ENCODE measurements at places on chromosomes 7 and 10. TPM values are rescaled to one million over a fixed set of nuclear protein-coding genes. Genes with fewer than 3 reads are reported as not detected.
A peak's percentile ranks its signal among the peaks of the same experiment; 100 is the strongest.

The CLEC5A gene
- 0.41 TPM for total RNA-seq

The EBLN1 gene
- not detected for total RNA-seq

The HACD1 gene
- total RNA-seq = 157 TPM

The CYCS gene
- total RNA-seq = 699 TPM

The CYP2C19 gene
- total RNA-seq = not detected

The DHX32 gene
- total RNA-seq = 42.3 TPM

The ADCY1 gene
- 5.9 TPM for total RNA-seq

The CASP2 gene
- total RNA-seq = 11.8 TPM

The ANKRD61 gene
- total RNA-seq = not detected

DNA sequence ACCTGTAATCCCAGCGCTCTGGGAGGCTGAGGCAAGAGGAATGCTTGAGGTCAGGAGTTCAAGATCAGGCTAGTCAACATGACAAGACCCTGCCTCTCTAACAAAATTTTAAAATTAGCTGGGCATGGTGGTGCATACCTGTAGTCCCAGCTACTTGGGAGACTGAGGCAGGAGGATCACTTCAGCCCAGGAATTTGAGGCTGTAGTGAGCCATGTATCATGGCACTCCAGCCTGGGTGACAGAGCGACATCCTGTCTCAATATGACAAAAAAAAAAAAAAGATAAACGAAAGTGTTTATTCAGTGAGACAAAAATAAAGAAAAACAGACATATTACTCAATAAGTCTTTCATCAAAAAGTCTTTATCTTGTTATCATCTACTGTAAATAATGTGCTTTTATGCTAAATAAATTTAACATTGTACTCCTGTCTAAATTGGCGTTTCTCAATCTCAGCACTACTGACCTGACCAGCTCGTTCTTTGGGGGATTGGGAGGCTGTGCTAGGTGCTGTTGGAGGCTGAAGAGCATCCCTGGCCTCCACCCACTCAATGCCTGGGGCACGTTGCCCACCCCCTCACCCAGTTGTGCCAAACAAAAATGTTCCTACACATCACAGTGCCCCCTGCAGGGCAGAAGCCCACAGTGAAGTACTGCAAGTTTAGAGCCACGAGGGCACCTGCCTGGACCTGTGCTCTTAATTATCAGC is 57.7 kb downstream of the NCAPG2 start:
- no peak for DNase-seq

GRCh38 chr7:127794551-127794950 is 142.6 kb downstream of the SND1 start:
- no peak for DNase-seq

- no peak for DNase-seq
Observed at GRCh38 chr10:60742512-60742911, 35.8 kb upstream of the CDK1 start.

GRCh38 chr10:62582101-62582705 is 208.0 kb downstream of the ZNF365 start:
- no peak for DNase-seq

DNA sequence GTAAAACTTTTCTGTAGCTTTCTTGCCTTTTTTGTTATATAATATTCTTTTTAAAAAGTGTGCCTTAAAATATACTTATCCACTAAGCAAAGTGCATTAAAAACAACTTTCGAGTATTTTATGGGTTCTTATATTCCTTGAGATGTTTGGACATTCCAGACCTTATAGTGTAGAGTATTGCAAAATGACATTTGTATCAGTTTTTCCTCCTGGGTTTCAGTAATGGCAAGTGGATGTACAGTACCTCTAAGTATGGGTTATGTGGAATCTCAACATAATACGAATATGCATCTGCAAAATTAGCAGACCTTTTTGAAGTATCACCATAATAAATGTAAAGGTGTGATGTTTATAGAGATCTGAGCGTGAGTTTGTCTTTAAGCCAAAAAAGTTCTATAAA is 2.7 kb downstream of the CDK13 start:
- DNase-seq = no peak

DNA sequence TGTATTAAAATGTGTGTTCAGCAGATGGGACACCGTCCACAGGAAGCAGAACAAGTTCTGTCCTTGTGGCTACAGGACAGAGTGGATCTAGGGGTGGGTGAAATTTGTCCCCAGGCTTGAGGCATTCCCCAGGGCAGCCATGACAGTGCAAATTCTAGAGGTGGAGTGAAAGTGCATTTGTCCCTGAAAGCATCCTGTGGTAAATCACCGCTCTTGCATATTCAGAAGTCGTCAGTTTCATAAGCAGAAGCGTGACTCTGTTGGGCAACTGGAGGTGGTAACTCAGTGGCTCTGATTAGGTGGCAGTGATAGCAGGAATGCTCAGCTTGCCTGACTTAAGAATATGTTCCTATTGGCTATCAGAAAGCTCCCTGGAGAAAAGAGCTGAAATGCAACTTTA is 96.6 kb downstream of the SNX10 start:
- DNase-seq = no peak

- DNase-seq = no peak
Observed at GRCh38 chr10:4686644-4686996, 139.4 kb upstream of the AKR1E2 start.

DNA sequence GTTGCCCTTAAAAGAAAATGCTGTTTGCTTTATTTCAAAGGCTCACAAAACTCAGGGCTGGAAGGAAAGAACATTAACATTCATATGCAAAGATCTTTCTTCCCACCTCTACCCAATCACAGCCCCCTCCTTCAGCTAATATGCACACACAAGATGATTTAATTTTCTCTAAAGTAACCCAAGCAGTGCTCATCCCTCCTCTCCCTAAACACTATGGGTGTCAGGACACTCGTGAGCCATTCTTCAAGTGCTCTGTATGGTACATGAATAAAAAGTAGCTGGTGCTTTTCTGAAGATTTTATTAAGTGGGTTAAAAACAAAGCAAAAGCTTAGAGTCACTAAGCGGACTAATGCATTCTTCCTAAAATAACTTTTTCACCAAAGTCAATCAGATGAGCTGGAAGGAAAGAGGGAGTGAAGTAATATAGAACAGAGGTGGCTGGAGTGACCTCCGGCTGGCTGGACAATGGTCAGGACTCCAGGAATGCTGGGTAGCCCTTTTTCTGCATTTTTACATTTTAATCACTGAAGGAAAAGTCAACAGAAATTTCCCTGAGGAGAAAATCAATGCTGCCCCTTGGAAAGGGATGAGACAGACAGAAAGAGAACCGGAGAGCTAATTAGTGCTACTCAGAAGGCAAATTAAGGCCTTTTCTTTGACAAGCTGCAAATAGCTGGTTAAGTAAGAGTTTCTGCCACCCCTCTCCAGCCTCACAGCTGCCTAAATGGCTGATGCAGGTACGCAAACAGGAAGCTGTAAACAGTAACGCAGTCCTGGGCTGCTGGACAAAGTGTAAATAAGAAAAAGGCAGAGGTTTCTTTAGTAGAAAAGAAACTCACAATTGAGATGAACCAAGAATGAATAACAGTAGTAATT is 6.6 kb downstream of the DGKI start:
- no peak for DNase-seq

GRCh38 chr7:104929921-104930320 is 84.1 kb upstream of the KMT2E start:
- DNase-seq = no peak

GRCh38 chr10:34127676-34128075 is 687.4 kb downstream of the PARD3 start:
- no peak for DNase-seq

- no peak for DNase-seq
Observed at GRCh38 chr7:21504021-21504420, 38.8 kb upstream of the DNAH11 start.

DNA sequence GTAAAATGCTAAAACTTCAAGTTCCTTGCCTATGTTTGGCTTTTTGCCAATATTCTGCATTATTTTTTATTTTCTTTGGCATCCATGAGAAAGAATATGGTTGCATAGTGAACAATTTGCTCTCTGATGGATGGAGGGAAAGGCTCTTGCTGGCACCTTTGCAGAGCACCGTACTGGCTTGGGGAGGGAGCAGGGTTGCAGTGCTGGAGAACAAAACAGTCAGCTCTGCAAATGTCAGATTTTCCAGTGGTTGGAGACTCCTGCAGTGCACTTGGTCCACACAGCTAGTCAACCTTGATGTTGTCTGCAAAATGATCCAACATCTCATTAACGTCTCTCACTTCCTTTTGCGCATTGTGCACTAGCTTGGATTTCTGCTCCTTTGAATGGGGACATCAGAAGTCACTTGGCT is 100.8 kb downstream of the ANLN start:
- DNase-seq = no peak

DNA sequence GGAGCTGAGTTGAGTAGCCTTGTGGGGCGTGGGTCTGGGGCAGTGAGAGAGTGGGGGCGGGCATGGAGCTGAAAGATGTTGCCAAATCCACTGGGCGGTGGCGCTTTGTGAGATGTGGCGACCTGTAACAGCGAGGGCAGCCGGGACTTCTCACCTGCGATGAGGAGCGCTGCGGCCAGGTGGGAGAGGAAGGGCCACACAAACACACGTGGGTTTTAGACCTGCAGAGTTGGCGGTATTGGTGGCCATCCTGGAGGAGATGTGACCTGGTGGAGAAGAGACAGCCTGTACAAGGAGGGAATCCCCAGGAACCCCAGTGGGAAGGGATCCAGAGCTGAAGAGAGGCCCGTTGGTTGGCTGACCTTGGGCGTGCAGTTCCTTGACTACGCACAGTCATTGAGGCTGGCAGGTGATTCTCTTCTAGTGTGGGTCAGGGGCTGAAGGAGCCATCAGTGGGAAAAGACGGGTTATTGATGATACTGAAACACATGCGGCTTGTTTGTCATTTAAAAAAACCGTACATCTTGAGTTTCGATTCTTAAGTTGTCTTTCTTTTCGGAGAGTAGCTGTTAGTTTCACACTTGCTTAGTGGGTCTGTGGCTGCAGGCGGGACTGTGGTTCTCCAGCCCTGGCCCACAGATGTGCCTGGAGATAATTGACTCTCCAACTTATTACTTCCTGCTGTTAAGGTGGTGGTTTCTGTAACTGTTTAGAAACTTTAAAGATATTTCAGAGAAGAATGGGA is 2.4 kb downstream of the CHST12 start:
- peak; percentile 77 for DNase-seq

- no peak for DNase-seq
Observed at GRCh38 chr10:78563314-78563713, 505.5 kb upstream of the ZMIZ1 start.

DNA sequence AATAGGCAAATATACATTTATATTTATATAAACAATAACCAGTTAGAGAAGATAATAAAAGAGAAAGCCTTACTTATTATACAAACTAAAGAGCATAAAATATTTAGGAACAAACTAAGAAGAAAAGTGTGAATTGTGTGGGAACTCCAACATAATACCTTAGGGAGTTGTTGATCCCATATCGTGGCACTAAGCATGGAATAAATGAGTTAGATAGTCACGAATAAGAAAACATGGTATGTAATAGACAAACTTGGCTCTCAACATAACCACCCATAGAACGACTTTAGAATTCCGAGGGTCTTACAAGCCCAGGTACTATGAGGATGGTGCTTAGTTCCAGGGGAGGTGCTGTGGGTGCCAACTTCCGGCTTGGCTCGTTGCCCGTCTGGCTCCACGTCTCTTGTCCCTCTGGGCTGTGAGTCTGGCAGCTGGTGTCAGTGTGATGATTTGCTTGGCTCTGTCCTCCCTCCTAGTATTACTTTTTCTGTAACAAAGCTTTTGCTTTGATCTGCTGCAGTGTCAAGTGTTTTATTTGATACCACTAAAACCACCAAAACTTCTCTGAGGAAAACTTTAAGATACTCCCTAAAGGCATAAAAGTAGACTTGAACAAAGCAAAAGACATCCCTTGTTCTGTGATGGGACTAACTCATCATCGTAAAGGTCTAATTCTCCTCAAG is 9.5 kb upstream of the RBM20 start:
- peak; percentile 80 for DNase-seq

GRCh38 chr7:38105874-38106483 is 72.1 kb upstream of the STARD3NL start:
- DNase-seq = no peak

GRCh38 chr7:117051808-117052207 is 98.5 kb downstream of the ST7 start:
- DNase-seq = no peak

- DNase-seq = no peak
Observed at GRCh38 chr7:129859183-129859582, 93.6 kb downstream of the UBE2H start.

- no peak for DNase-seq
Observed at GRCh38 chr7:113774182-113774807, 144.5 kb downstream of the PPP1R3A start.

- no peak for DNase-seq
Observed at GRCh38 chr7:79284211-79284610, 169.3 kb downstream of the MAGI2 start.

DNA sequence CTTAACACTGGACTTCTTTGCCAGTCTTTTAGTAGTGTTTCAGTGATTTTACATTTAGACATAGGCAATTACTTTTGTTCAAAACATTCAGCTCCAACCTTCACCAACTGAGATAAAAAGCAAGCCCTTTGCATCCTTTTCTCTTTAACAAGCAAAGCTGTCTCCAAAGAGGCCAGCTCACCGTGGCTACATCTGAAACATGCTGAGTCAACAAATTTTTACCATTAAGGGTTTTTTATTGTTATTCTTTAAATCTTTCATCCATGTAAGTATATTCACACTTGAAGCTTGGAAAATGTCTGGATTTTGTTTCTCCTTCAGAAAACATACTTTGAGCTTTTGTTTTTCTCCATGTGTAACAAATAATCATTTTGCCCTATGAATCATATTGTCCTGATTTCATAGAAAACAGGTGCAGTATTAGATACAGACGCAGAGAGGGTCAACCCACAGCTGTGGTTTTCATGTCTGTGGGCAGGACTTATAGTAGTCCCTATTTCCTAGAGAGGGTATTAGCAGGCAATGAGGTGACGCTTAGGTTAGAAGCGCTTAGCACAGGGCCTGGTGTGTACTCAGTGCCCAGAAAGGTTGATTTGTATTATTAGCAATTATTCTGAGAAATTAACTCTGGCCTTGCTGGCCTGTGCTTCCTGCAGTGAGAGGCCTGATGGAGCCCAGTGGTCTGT is 99.5 kb downstream of the MKI67 start:
- no peak for DNase-seq

GRCh38 chr10:111872591-111872990 is 311.0 kb downstream of the GPAM start:
- DNase-seq = no peak

- DNase-seq = no peak
Observed at GRCh38 chr10:97080051-97080776, 105.5 kb downstream of the SLIT1 start.

DNA sequence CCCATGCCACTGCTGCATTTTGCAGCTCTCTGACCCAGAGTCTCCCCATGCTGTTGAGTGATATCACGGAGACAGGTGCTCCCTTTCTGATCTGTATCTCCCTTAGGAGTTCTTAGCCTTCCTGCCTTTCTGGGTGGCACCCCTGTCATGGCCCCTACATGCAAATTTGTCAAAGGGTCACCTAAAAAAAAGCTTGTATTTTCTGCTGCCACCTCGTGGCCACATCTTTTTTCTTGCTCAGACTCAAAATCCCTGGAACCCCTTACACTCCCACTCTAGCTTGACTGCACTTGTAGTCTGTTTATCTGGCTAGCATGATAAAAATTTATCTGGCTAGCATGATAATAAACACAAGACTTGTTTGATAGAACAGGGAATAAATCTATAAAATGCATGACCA is 809.1 kb downstream of the SORCS1 start:
- DNase-seq = no peak

- DNase-seq = no peak
Observed at GRCh38 chr7:144709066-144709465, 126.8 kb downstream of the TPK1 start.

- DNase-seq = no peak
Observed at GRCh38 chr7:52498366-52498765, 537.1 kb upstream of the POM121L12 start.
